Posterior vena cava (tissue), 2 donors: ENCODE measurements at places on chromosomes 2 and 18. TPM values are rescaled to one million over a fixed set of nuclear protein-coding genes. Genes with fewer than 3 reads are reported as not detected.

SERPINB7 gene
- not detected for total RNA-seq

APOB gene
- total RNA-seq = 1.6 TPM

SRD5A2 gene
- not detected for total RNA-seq

FAM161A gene
- 1.9 TPM for total RNA-seq

ATP6V1C2 gene
- total RNA-seq = 0.33 TPM

TMEM247 gene
- not detected for total RNA-seq

PSTPIP2 gene
- 5.7 TPM for total RNA-seq

NOSTRIN gene
- total RNA-seq = 18.7 TPM

GTF2A1L gene
- total RNA-seq = not detected

SP140 gene
- 4.5 TPM for total RNA-seq
